CD4-positive, alpha-beta memory T cell (primary cell): ENCODE measurements at places on chromosomes 7 and 10.

- no peak for DNase-seq
These were observed 26.3 kb upstream of the WDR11 start for GRCh38 chr10:120824881-120825309.

GRCh38 chr7:112267944-112268691, 61.6 kb downstream of the ZNF277 start:
- DNase-seq: no peak

GRCh38 chr7:11317766-11318165, 344.1 kb downstream of the PHF14 start:
- DNase-seq: no peak

GRCh38 chr7:10703981-10704380, 269.7 kb upstream of the PHF14 start:
- DNase-seq: no peak

- peak; percentile 22 for DNase-seq
These were observed 30.2 kb upstream of the ABI1 start for GRCh38 chr10:26890956-26891355.

DNA sequence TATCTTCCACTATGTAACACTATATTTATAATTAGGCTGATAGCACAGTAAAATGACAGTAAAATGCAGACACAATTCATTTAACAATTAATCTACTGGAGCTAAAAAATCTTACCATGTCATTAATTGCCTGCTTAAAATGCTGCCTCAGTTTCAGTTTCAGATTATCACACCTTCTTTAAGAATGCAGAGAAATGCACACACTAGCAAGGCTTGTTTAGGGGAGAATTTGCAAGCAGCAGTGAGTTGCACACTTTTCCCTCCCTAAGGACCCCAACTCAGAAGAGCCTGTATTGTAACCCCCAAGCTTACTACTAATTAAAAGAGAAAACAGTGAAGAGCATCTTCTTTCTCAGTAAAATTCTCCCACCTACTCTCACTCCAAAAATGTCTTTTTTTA, 79.7 kb upstream of the KCNIP2 start:
- no peak for DNase-seq

GRCh38 chr7:68147614-68148238, 1151.1 kb downstream of the TYW1 start:
- no peak for DNase-seq

GRCh38 chr7:98418636-98419315, 17.9 kb upstream of the BAIAP2L1 start:
- peak; percentile 53 for DNase-seq

- DNase-seq: no peak
These were observed 2.3 kb downstream of the DDIT4 start for GRCh38 chr10:72276013-72276387.

DNA sequence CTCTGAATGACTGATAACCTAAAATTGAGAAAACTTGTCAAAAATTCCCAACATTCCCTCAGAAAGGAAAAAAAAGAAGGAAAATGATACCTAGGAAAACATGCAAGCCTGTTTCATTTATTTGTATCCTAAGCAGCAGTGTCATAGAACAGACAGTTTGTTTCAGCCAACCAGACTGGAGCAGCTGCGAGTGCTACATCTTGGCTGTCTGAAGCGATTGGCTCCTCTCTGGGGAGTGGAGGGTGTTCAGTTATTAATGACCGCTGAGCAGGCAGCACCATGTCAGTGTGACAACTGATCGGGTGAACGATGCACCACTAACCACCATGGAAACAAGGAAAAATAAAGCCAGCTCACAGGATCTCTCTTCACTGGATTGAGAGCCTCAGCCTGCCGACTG, at the start of gene LRRN3:
Gene LRRN3, plus strand, starts transcription at position 282 of the 400 bp plus-strand sequence. CDS start 31,646 bp downstream, outside the sequence.
- DNase-seq: no peak

- no peak for DNase-seq
These were observed 11.0 kb upstream of the INSIG1 start for GRCh38 chr7:155286686-155287085.

- DNase-seq: no peak
These were observed 145.6 kb upstream of the NPY start for GRCh38 chr7:24138343-24138742.

- DNase-seq: no peak
These were observed 68.3 kb upstream of the LYZL2 start for GRCh38 chr10:30697806-30698205.

DNA sequence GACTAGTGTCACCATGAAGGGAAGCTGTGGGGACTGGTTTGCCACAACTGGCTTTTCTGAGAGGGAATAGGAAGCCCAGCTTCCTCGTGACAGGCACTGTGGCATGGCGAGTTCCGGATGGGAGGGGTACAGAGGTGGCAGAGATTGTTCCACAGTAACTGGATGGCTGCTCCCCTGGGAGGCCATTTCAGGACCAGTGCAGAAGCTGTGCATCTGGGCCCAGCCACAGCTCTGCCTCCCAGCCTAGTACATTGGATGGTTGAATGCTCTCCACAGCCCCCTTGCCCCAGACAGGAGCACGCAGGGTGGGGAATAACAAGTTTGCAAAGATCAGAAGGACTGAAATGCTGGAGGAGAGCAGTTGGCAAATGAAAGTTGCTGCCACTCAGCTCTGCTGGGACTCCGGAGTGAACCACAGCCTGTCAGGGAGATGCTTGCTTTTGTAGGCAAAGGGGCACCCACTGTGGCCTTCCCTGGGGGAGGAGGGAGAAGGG, 51.8 kb downstream of the GSDME start:
- no peak for DNase-seq

- no peak for DNase-seq
These were observed 49.1 kb upstream of the BTBD16 start for GRCh38 chr10:122221958-122222357.

GRCh38 chr10:8088504-8088903, 34.0 kb downstream of the GATA3 start:
- peak; percentile 71 for DNase-seq

GRCh38 chr7:131606346-131607290, 50.2 kb upstream of the PODXL start:
- no peak for DNase-seq

DNA sequence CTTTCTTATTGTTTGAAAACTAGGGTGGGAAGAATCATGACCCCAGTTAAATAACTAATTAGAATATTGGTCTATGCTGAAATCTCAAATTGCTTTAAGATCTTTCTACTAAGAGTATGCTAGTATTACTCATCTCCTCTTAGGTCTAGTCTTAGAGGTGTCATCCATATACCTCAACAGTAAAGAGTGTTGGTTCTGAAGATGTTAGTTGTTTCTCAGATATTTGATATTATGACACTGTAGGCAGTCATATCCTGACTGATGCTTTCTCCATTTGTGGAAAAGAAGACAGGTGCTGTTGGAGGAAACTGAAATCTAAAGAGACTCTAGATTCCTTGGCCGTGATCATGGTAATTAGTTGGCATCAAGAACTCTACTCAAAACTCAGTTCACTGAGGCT, 21.2 kb downstream of the BPGM start:
- DNase-seq: no peak

GRCh38 chr7:55099821-55100543, 81.2 kb downstream of the EGFR start:
- no peak for DNase-seq

DNA sequence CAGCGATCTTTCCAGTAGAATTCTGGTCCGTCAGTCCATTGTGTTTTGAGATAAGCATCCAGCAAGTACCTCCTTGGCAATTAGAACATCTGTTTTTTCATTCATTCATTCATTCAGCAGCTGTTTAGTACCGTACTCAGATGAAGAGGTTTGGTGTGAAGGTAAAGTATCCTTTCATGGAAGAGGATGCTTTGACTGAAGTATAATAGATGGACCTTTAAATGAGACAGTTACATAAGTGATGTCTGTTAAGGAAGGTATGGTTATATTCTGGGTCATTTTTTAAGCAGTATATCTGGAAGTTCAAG, 1.2 kb downstream of the MAPK8 start:
- no peak for DNase-seq

DNA sequence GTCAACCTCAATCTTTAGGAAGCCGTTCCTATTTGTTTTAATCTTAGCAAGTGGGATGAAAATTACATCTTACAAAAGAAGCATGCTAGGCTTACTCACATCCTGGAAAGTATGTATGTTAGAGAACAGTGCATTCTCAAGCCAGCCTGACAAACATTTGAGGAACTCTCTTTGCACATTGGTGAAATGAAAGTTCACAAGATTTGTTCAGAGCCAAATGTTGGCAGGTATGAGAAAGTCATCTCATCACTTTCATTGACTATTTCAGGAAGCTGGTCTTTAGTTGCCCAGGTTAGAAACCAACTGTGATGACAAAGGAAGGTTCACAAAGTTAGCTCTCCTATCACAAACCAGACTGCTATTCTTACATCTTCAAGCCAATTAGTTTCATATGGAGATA, 57.1 kb downstream of the ABCB1 start:
- DNase-seq: no peak

DNA sequence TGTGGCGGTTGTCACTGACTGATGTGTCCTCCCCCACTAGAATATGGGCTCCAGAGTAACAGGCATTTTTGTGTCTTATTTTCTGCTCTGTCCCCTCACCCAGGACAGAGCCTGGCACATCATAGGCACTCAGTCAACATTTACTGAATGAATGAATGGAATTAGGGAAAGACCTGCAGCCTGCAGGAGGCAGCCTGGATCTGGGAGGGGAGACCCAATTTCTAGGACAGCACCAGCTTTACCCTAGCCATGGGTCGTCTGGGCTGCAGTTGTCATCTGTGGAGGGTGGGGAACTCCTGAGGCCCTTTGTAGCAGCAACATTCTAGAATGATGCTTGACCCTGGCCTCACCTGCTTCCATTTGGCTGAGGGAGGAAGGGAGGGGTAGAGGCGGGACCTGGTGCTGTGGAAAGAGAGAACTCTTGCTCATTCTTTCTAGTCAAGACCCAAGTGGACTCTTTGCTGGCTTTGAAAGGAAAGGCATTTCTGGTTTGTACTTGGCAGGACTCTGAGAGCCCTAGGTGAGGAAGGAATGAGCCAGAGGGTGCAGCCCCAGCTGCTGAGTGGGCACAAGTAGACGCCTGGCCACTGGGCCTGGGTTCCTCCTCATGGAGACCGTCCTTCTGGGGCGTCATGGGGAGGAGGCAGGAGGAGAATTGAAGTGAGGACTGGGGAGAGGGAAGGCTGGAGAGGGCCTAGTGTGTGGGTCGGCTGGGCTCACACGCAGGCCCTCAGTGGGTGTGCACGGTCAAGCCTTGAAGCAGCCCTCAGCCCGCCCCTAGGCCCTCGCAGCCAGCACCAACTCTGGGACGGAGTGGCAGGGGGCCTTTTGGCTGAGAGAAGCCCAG, 8.9 kb downstream of the FGF8 start:
- no peak for DNase-seq

GRCh38 chr10:120086066-120086465, 193.5 kb downstream of the SEC23IP start:
- no peak for DNase-seq

- DNase-seq: no peak
These were observed 34.1 kb upstream of the OCM2 start for GRCh38 chr7:98024075-98024474.

DNA sequence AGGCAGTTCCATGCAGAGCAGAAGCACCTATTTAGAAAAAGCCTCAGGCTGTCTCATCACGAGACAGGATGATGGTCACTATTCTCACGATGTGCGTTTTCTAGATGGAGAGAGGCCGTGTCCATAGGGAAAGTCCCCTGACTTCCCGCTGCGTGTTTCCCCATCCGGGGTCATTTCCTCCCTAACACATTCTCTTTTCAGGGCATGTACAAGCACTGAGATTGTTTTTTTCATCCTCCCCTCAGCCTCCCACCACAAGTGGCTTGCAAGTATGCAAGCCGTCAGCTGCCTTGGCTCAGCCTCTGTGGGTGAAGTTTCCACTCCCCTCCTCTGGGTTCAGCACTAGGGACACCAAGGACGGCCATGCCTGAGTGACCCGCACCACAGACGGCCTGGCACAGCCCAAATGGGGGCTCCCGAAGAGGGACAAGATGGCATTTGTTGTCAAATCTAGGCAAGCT, 2.7 kb upstream of the CALML5 start:
- no peak for DNase-seq
